Urinary bladder (tissue), 4 donors: ENCODE measurements at places on chromosomes 5 and 9. TPM values are rescaled to one million over a fixed set of nuclear protein-coding genes. Genes with fewer than 3 reads are reported as not detected.

- DNase-seq, result no peak
These were observed 127.1 kb upstream of the ICE1 start for GRCh38 chr5:5295351-5295750.

DNA sequence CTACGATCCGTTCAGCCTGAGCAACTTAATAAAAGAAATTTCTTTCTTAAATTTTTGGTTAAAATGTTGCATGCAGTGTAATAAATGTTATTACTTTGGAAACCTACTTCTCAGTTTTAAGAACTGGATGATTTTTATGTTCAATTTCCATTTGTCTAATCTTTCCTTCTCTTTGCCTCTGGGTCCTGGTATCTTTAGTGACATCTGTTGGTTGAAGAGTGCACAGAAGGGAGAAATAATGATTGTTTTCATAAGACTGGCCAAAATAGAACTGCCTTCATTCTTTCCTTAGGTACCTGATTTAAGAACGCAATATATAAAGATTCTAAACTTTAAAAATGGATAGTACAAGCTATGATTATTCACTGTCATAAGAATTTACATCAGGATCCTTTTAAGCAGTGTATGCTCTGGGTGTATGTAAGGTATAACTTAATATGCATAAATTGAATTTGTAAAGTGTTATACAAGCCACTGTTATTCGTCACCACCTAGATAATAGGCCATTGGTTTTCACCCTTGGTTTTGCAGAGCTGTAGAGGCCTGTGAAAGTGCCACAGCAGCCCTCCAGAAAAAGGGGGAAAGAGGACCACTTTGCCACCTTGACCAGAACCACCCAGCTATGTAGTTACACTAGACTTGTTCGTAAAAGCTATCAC lies 82.8 kb upstream of the TLX3 start:
- no peak for DNase-seq

- no peak for DNase-seq
These were observed 291.1 kb upstream of the TUT7 start for GRCh38 chr9:86645303-86645702.

The NUTM2G gene
- not detected for total RNA-seq

- no peak for DNase-seq
These were observed 142.8 kb downstream of the ENC1 start for GRCh38 chr5:74497706-74498105.

GRCh38 chr9:88174324-88174723 lies 36.0 kb upstream of the SPATA31C2 start:
- DNase-seq, result no peak
